Type B pancreatic cell (in vitro differentiated cells): ENCODE measurements at places on chromosomes 3 and 15.

DNA sequence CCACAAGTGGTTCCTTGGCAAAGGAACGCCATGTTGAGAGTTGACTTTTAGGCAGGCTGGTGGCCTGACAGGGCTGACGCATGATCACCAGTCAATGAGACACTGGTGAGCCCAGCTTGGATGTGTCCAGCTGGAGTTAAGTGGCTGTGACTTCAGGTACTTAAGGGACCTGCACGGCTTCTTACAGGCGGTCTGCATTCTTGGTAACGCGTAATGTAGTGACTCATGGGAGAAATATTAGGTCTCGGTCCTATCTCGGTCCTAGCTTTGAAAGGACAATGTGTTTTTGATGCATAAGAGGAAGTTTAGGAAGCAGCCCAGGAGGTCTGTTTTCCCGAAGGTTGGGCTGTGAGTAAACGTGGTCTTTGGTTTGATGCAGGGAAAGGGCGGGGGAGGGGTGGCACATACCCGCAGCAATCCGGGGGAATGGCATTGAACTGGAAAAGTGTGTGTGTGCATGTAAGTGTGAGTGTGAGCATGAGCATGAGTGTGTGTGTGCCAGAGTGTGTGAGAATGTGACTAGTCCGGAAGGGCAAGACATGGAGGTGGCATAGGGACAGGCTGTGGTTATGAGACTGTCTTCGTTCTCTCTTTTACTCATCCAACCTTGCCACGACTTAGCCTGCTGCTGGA is 55.3 kb downstream of the FAM43A start:
- no peak for DNase-seq

GRCh38 chr15:100383302-100384107 is 41.7 kb upstream of the ADAMTS17 start:
- DNase-seq, result no peak

- DNase-seq, result no peak
Measured at GRCh38 chr3:4581124-4581424, 87.9 kb downstream of the ITPR1 start.

DNA sequence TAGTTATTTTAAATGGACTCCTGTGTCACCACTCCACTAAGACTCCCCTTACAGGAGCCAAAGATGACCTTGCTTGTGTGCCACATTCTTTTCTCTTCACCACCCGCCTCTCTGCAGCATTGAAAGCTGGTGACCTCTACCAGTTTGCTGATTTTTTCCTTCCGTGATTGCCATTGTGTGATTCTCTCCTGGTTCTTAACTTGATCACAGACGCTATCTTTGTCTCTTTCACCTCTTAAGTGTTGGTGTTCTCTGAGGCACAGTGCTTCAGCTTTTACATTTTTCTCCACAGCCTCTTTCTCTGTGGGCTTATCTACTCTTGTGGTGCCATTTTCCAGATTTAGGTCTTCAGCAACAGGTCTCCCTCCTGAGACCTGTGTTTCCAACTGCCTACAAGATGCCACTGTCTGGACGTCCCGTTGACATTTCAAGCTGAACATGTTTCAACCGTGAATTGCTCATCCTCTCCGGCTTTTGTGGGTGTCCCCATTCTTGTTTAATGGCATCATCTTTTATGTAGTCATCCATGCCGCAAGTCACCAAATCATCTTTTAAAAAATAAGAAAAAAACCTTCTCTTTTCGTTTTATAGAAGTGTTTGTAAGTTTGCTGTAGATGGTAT is 26.5 kb downstream of the IQGAP1 start:
- no peak for DNase-seq

DNA sequence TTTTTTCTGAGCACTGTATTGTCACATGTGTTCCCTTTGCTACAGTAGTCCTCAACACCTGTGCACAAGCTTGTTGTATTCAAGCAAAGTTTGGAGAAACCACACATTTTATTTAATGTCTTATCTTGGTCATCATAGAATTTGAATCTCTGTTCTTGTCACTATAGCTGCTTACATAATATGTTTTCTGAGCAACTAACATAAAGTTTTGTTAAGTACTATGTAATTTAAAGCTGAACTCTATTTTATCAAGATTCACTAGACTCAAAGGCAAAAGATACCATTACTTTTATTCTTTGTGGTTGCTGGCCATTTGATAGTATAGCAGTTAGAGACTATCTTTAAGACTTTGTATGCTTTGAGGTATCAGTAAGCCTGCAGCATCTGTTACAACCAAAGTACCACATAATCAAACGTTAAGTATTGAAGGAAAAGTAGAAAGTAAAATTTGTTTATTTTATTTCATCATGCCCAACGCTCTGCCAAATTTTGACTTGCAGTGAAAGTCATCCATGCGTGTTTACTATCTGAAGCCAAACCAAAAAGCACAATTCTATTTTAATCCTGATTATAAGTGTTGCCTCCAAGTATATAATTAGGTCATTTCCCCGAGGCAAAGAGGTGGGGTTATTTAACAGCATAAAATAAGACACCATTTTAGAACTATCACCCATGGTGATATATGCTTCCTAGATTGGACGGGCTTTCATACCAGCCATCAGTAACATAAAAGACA is 10.3 kb upstream of the ABHD10 start:
- no peak for DNase-seq

GRCh38 chr15:94582368-94582767 is 351.0 kb downstream of the MCTP2 start:
- DNase-seq, result no peak

DNA sequence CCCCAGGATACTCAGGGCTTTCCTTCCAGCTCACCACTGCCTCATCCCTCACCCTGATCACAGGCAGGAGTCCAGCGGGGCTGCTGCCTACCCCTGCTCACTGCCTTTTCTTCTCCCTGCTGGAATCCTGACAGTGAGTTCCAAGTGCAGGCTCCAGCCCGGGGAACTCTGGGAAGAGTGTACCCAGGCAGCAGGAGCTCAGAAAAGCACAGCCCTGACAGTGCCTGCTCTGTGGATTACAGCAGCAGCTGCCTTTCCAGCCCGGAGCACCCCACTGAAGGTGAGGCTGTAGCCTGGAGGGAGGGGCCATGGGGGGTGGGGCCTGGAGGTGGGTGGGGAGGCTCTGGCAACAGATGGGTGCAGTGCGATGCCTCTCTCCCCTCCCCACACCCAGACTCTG is 6.1 kb upstream of the JMJD7 start:
- no peak for DNase-seq

- no peak for DNase-seq
Measured at GRCh38 chr15:74593122-74593521, 22.5 kb upstream of the CLK3 start.

DNA sequence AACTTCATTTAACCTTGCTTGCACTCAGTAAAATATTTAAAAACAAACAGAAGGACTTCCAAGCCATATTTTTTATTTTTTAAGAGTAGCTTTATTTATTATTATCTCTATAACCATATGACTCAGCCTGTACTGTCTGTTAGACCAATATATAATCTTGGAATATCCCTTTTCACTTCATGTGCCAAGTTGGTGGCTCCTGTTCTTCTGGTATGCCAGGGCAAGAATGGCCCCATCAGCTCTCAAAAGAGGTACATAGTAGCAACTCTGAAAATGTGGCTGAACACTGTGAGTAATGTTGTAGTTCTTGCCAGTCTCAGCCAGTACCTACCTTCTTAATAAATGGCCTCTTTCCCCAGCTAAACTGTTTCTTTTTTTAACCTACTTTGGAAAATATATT is 257.0 kb upstream of the UBE2E1 start:
- DNase-seq, result no peak

- peak; percentile 63 for DNase-seq
Measured at GRCh38 chr3:127406309-127407025, 118.6 kb upstream of the PRR20G start.

DNA sequence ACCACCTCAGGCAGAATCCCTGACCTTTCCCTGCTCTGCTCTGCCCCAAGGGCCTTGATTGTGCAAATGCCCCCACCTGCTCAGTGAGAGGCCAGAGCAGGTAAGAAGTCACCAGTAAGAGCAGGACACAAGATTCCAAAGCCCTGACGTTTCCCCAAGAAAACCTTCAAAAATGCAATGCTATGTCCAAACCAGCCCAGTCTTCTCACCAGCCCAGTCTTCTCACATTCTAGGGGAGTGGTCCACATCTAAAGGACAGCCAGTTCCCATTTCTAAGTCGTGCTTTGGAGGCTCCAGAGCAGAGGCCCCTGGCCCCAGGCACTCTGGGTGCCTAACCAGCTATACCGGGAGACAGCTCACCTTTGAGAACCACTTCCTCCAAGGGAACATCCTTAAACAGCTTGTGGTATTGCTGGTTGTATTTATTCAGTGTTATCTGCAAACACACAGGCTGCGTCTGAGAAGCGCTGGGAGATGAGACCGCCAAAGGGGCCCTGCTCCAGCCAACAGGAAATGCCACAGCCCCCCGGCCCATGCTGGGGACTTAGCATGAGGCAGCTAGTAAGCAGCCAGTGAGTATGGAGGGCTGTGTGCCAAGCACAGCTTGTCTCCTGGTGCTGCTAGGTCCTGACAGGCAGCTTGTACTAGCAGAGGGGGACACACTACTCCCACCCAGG is 29.3 kb downstream of the GRAMD2A start:
- DNase-seq, result no peak

DNA sequence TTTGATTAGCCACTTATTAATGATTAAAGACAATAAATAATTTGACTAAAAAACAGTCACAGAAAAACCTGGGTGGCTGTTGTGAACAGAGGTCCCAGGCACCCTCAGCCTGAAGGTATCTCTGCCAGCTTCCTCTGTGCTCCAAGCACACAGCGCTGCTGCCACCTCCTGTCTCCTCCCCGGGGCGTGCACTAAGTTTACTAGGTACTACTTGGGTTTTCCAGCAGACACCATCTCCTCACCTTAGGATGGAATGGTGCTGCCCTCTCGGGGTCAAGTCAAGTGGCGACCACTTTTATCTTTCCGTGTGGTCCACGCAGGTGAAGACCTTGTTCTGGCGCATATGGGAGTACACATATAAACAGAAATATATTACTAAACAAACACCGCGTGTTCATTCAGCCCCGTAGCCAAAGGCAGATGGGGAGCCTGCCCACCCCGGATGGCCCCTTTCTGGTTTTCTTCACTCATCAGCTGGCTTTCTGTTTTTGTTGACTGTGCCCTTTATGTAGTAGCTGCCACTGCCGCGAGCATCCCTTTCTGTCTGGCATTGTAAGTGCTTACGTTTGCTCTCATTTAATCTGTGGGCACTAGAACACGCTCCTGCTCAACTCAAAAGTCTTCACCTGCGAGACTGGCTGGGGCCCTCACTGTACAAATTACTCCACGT is 128.0 kb downstream of the LRIG1 start:
- DNase-seq, result no peak

- no peak for DNase-seq
Measured at GRCh38 chr3:176562331-176562730, 635.0 kb downstream of the TBL1XR1 start.

GRCh38 chr15:39313467-39313866 is 267.4 kb upstream of the THBS1 start:
- no peak for DNase-seq

DNA sequence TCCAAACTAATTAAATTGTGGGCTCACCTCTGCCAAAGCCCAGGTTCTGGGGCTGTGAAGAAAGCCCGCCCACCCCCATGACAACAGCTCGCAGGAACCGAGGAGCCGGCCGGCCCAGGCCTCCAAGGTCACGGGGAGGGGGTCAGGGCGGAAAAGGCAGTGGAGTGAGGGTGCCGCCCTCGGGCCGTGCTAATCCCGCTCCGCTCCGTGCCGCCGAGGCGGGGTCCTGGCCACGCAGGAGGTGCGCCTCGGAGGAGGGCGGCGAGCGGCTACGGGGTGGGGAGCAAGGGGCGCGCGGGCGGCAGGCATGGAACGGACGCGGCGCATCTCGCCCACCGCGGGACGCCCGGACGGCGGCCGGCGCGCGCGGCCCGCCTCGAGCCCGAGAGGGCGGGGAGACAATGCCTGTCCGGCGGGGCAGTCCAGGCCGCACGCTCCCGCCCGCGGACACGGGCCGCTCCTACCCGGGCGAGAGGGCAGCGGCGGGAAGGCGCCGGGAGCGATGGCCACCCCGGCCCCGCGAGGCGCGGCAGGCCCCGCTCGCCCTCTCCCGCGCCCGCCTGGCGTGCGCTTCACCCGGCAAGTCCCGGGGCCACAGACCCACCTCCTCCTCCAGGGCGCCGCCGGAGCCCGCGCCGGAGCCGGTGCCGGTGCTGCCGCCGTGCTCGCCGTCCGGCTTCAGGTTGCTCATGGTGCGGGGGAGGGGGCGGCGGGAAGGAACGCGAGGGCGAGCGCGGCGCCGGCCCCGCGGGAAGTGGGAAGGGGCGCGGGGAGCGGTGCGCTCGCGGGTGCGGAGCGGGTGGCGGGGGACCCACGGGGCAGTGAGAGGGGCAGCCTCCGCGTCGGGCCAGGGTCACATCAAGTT is 528 bp downstream of the RBPMS2 start:
- no peak for DNase-seq

GRCh38 chr3:147669077-147669476 is 259.9 kb downstream of the ZIC1 start:
- no peak for DNase-seq

GRCh38 chr3:136343873-136344555 is 93.9 kb downstream of the PCCB start:
- no peak for DNase-seq

- no peak for DNase-seq
Measured at GRCh38 chr15:27095886-27096624, 125.1 kb downstream of the GABRG3 start.

- DNase-seq, result no peak
Measured at GRCh38 chr3:96619475-96619874, 194.9 kb upstream of the EPHA6 start.

- DNase-seq, result no peak
Measured at GRCh38 chr3:52851348-52851747, 16.5 kb upstream of the MUSTN1 start.

GRCh38 chr15:88975891-88976290 is 62.7 kb upstream of the MFGE8 start:
- DNase-seq, result no peak

- no peak for DNase-seq
Measured at GRCh38 chr3:104520228-104520655, 846.5 kb upstream of the ALCAM start.

DNA sequence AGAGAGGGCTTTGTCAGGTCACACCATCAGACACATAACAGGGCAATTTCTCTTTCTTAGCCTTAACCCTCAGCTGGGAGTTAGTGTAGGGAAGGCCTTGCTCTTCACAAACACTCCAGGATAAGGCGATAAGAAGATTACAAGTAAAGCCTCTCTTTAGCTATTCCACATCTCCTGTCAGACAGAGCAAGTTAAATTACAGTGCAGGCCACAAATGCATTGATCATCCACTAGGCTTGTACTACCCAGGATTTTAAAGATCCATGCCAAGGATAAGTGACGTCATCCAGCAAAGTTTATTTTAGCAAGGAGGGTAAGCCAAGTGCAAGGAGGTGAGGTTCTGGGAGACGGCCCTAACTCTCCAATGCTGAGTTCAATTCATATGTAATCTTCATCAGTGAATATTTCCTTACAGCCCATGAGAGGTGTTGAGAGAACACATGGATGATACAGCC is 890.6 kb upstream of the NR2F2 start:
- DNase-seq, result no peak

GRCh38 chr3:179133575-179133974 is 14.6 kb upstream of the PIK3CA start:
- no peak for DNase-seq

GRCh38 chr3:22966349-22966748 is 236.8 kb upstream of the UBE2E2 start:
- DNase-seq, result no peak
